ENCODE measurements at places on chromosomes 16 and 17.

- no peak for DNase-seq
Measured at GRCh38 chr17:4785311-4786105, 656 bp downstream of the VMO1 start.

DNA sequence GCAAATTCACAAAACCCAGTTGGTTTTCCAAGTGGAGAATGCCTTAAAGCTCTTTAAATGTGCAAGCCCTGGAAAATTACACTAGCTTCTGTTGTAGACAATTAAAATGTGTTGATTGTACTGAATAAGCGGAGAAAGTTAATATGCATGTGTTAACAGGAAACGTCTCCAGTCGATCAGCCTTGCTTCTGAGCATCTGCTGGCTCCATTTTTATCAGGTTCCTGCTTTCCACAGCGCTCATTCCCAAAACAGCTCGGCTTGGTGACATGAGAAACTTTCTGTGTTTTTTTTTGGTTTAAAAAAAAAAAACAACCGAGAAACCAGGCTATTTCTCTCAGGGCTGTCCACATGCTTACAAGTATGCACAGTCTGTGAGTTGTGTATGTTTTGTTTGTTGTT, 60.7 kb downstream of the VPS35L start:
- DNase-seq = no peak

DNA sequence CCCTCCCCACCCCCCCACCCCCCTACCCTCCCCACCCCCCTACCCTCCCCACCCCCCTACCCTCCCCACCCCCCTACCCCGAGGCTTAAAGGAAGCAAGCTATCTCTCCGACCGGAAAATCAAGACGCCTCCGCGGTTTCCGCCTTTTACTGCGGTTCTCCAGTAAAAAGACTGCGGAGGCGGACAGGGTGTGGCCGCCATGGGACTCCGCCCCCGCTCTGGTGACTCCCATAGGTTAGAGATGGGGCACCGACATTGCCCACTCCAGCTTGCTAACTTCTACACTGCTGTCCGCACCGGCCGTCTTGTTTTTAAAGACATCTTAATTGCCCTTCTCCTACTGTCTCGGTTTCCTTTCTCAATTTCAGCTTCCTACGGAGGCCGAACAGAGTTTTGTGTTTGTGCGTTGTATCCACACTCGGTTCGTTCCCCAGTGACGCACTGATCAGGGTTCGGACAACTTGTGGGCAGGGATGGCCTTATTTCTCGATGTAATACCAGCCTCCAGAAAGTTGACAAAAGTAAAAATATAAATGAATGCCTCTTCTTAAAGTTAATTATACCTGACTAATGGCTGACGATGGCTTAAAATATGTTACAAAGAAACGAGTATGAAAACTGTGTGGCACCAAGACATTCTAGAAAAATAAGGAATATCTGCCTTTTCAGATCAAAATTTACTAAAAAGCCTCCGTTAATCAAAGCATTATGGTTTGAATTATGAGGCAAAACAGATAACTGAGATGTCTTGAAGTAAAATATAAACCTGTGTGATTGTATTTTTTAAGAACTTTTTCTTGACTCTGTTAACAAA, 1.1 kb upstream of the ZNF200 start:
- no peak for DNase-seq

GRCh38 chr17:63221939-63222338, 224.2 kb downstream of the CYB561 start:
- no peak for DNase-seq
